Stimulated activated CD4-positive, alpha-beta T cell treated with anti-CD3 and anti-CD28 coated beads, Interleukin-12 subunit alpha, Interleukin-12 subunit beta, amount 100 ng/mL, for 4 hours (primary cell): ENCODE measurements at places on chromosomes 7 and 10.

DNA sequence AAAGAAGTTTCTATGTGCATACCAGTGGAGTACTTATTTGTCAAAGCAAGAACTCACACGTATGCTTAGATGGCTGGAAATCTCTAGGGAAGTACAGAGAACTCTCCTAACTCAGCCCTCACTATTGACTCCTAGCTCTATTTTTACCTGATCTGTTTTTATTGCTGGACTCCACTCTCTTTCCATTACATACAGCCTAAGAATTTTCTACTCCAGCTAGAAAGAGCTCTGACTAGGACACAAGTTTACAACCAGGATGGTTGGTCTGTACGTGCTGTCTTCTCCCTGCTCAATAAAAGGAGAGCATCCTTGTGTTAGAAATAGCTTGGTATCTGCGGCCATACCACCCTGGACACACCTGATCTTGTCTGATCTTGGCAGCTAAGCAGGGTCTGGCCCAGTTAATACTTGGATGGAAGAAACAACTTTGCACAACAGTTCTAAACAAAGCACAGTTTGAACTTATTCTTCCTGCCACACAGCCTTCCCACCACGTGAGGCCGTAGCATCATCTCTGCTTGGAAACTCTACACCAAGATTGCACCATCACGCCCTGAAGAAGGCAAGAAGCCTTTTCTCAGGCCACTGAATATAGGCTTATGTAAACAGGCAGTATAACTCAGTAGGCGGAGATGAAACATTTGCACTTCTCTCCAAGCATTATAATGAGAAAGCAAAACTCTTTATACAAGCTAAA lies 50.7 kb downstream of the KCNMA1 start:
- no peak for DNase-seq

DNA sequence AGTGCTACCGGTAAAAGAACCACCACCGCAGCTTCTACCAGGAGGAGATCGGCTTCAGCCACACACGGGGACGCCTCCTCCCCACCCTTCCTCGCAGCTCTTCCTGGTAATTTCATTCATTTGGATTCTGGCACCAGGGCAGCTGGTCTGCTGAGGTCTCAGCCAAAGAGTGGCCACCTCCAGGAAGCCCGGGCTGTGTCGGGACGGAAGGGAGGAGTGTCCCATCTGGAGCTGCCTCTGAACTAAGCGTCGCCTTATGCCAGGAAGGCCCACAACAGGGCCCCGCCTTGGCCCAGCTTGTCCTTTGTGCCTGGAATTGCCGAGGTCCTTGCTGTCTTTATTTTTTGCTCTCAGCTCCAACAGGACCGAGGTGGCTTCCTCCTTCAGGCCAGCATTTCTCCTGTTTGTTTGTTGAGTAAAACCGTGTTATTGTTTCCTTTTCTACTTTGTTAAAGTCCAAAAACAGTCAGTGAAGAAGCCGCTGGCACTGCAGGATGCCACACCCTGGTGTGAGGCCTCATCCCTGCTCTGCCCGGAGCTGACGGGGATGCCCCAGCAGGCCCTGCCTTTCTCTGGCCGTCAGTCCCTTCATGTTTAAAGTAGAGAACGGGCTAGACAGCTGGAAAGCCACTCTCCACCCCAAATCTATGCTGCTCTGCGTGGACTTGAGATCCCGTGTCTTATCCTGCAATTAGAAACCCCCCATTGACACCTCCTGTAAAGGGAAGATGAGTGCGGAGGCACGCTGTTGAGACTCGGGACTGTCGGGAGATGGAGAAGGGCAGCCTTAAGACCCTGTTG lies 24.5 kb upstream of the TTYH3 start:
- no peak for DNase-seq

DNA sequence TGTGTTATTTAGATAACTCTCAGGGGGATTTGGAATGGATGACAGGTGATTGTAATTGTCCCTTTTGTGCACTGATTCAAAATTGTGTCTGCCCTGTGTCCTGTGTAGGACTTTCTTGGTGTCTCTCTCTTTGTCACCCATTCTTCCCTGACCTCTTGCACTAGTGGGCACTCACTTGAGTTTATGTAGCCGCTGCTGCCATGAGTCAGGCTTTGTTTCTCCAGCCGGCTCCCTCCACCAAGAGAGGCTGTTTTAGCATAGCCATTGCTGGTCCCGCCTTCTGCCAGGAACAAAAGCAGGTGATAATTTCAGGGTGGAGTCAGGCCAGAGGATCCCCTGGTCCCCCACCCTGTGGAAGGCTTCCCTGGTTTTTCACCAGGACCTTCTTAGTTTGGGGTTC lies 8.4 kb downstream of the COL17A1 start:
- no peak for DNase-seq

- DNase-seq: no peak
These were observed 237.4 kb upstream of the SEMA3D start for GRCh38 chr7:85424298-85424697.

DNA sequence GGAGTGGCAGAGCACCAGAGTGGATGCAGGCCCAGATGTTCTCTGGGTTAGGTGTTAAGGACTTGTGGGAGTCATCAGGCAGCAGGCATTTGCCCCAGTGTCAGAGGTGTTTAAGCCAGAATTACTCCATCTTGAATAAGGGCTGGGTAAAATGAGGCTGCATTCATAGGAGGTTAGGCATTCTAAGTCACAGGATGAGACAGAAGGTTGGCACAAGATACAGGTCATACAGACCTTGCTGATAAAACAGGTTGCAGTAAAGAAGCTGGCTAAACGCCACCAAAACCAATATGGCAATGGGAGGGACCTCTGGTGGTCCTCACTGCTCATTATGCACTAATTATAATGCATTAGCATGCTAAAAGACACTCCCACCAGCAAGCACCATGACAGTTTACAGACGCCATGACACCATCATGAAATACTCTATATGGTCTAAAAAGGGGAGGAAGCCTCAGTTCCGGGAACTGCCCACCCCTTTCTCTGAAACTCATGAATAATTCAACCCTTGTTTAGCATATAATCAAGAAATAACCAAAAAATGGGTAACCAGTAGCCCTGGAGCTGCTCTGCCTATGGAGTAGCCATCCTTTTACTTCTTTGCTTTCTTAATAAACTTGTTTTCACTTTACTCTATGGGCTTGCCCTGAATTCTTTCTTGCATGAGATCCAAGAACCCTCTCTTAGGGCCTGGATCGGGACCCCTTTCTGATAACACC lies 882 bp upstream of the LRRC61 start:
- peak; percentile 42 for DNase-seq

GRCh38 chr7:29194594-29195427 lies at the start of gene CHN2:
CHN2 (plus strand) TSS chr7:29194775.
- DNase-seq: peak; percentile 20

- DNase-seq: no peak
These were observed 122.2 kb downstream of the PRKAG2 start for GRCh38 chr7:151754688-151755130.

DNA sequence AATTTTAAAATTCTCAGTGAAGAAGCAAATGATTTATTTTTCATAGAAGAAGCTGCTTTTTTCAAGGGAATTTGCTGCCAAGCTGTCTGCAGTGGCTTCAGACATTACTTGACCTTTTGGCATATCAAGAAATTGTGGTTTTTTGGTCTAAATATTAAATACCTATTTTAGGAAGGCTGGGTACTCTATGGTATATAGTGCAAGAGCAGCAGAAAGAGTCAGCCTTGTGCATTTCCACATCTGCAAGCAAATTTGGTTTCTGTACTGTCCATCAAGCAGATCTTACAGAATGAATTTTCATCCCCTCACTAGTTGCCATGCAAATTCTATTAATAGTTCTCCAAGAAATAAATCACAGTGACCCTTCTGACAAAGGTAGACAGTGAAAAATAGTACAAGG lies 222.0 kb downstream of the BICC1 start:
- DNase-seq: no peak

- no peak for DNase-seq
These were observed 454.9 kb downstream of the ADRA2A start for GRCh38 chr10:111531690-111532089.

- DNase-seq: no peak
These were observed 325.1 kb downstream of the HPSE2 start for GRCh38 chr10:98910546-98910945.

DNA sequence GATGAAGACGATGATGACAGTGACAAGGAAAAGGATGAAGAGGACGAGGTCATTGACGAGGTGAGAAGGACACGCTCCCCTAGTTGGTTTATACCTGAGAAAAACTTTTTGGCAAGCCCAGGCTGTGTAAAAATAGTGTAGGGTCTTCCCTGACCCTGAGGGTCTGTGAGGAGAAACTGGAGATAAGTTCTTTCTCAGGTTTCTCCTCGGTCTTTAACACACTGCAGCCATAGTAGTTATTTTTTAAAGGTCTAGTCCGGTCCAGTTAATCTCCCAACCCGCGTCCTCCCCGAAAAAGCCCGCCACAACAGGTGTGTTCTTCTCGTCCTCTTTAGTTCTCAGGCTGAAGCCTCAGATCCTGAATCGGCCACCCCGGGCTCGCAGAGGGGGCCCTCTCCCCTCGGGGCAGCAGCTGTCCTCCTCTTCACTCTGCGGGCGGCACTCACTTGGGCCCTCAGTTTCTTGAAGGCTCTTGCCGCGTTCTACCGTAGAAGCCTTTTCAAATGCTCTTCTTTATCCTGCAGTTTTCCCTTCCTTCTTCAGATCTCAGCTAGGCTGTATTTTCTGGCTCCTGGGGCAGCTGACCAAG lies 411 bp downstream of the BCCIP start:
- peak; percentile 6 for DNase-seq

- DNase-seq: no peak
These were observed 408.8 kb upstream of the SEMA3C start for GRCh38 chr7:81327468-81328266.

GRCh38 chr10:85612378-85612775 lies 754.2 kb downstream of the GRID1 start:
- no peak for DNase-seq

GRCh38 chr7:121853307-121853706 lies 19.7 kb upstream of the PTPRZ1 start:
- DNase-seq: no peak

GRCh38 chr7:16702441-16702840 lies 51.1 kb upstream of the TSPAN13 start:
- DNase-seq: no peak

GRCh38 chr10:122285506-122286444 lies 14.7 kb downstream of the BTBD16 start:
- DNase-seq: no peak

GRCh38 chr10:31187607-31188210 lies 131.3 kb upstream of the ZEB1 start:
- DNase-seq: no peak

- DNase-seq: peak; percentile 53
These were observed 8.9 kb downstream of the ANXA11 start for GRCh38 chr10:80196270-80196949.

DNA sequence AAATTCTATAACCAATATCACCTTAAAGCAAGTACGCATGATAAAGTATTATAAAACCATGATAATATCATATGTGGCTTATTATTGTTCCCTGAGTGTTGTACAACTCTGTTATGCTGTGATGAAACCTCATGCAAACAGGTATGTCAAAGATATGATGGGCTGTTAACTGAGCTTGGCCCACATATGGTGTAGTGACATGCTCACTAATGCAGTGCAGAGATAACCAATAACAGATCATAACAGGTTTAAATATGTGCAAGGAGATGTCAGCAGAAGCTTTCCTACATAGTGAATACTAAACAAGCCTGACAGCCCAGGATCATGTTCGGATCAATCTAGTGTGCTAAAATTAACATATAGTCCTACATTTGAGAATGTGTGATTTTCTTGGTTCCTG lies 9.6 kb downstream of the CFTR start:
- DNase-seq: no peak

GRCh38 chr7:3461923-3462322 lies 160.9 kb downstream of the SDK1 start:
- peak; percentile 38 for DNase-seq

DNA sequence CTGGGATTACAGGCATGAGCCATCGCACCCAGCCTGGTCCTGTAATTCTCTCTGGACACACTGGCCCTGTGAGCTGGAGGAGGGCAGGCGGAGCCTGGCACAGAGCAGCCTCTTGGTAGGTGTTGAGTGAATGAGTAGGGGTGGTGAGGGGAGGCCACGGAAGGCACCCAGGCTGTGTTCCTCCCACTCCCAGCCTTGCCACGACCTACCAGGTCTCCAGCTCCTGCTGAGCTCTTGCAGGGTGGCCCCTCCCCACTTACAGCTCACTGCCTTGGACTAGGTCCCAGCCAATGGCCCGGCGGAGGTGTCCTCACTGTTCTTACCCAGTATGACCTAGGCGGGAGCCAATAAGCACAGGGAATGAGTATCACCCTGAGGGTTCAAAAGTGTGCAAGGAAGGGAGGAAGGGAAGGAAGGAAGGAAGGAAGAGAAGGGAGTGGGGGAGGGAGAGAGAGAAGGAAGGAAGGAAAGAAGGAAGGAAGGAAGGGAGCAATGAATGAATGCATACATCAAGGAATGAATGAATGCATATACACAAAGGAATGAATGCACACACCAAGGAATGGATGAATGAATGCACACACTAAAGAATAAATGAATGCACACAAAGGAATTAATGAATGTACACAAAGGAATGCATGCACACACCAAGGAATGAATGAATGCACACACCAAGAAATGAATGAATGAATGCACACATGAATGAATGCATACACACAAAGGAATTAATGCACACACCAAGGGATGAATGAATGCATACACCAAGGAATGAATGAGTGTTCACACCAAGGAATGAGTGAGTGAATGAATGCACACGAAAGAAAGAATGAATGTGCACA lies 45.5 kb downstream of the GTF2IRD1 start:
- DNase-seq: no peak

- no peak for DNase-seq
These were observed 12.8 kb downstream of the KCNH2 start for GRCh38 chr7:150965273-150965830.

GRCh38 chr7:117402109-117402508 lies 25.2 kb downstream of the ASZ1 start:
- no peak for DNase-seq
